Astrocyte of the spinal cord (primary cell): ENCODE measurements at places on chromosomes 7 and 10.
A peak's percentile ranks its signal among the peaks of the same experiment; 100 is the strongest.

DNA sequence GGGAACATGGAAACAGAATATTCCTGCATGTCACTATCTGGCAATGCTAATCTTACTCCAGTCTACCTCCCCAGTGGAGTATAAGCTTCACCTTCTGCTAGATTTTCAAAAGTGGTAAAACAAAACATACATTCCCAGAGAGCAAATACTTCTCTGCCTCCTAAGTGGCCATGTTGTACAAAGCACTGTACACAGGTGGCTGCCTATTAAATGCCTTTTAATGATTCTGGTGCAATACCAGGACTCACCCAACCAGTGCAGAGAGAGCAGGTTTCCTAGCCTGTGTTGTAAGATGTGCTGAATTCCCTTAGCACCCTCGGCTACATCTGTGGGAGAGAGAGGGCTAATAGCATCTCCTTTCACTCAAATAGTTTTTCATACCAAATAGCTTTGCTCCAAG lies 684.3 kb upstream of the NRP1 start:
- no peak for DNase-seq

GRCh38 chr7:37683246-37684120 lies at the start of gene GPR141:
GPR141 (plus strand) TSS chr7:37683766; CDS start chr7:37740394, 56,628 bp downstream.
- DNase-seq: peak; percentile 3

DNA sequence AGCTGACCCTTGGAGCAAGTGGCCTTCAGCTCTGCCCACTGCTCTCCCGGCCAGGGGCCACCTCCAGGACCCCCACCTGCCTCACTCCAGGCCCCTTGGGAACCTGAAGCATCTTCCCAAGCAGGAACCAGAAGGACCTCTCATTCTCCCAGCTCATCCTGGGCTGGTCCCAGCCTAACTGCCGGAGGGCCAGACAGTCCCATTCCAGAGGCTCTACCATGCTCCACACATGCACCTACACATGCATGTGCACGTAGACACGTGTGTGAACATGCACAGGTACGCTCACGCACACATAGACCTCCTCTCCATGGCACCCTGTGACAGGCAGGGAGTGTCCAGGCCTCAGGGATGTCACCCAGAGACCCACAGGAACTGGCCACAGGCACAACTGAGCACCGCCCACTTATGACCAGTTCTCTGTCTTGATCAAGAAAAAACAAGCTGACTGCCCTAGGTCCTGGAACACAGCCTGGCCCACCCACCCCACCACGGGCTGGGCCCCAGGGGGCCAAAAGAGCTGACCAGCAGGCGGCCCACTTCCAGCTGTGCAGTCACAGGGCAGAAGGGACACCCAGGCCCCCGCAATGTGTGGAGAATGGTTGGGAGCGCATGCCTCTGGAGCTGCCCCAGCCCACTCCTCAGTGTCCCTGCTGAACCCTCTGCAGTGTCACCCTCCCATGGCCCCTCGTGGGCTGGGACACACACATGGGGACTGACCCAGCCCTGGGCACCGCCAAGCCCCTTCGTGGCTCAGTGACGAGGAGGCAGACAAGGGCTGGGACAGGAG lies 43.4 kb downstream of the CAMK2B start:
- DNase-seq: no peak

DNA sequence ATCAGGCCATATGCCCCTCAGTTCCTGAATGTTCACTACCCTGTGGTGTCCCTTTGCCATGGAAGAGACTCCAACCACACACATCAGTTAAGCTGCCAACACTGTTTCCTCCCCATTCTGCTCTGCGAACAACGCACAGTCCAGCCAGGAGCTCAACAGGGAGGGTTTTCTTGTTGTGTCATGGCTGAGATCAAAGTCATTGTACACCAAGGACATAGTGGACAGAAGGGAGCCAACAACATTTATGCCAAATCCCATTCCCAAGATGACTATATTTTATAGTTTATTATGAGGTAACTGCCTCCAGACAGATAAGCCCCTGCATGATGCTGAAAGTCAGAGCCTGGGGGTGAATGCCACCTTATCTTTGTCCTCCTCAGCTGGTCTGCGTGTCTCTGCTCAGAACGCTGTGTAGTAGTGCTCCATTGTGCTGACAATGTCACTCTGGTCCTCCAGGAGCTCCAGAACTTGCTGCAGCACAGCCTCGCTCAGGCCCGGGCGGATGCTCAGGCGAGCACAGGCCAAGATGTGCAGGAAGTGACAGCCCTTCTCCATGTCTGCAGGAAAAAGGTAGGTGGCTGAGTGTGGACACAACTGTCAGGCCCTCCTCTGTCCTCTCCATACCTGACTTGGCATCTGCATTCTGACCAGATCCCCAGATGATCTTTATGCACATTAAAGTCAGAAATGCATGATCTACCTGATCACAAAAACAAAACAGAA lies 27.1 kb upstream of the SH3PXD2A start:
- no peak for DNase-seq

GRCh38 chr10:114547514-114547913 lies 110.6 kb downstream of the ABLIM1 start:
- DNase-seq: no peak
